ENCODE measurements at places on chromosomes 2 and 18. TPM values are rescaled to one million over a fixed set of nuclear protein-coding genes. Genes with fewer than 3 reads are reported as not detected.

The PROM2 gene
- total RNA-seq, result 5.5 TPM

DNA sequence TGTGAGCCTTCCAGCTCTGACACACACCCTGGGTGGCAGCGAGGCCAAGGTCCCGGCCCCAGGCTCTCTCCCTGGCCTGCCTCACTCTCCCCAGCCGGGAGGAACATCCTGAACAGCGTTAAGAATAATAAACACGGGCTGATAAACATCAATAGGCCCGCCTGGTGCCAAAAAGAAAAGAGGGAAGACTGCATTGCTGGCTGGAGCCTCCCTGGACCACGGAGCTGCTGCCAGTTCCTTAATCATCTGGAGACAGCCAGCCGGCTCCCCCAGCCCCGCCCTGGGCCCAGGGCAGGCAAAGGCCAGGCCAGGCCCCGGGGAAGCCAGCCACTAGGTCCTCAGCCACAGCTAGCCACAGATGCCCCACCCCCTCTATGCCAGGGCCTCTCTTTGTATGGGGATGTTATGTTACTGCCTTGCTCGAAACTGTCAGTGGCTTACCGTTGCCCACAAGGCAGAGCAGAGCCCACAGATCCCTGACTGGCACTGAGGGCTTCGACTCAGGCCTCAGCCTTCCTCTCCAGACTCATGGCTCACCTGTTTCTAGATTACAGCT, 293.7 kb downstream of the DYSF start:
- no peak overlapping the region for H3K27ac ChIP-seq
- no peaks in the 10 kb centered on the region for H3K36me3 ChIP-seq
- H3K27me3 ChIP-seq, result no peaks in the 10 kb centered on the region
- no peak overlapping the region for H3K4me3 ChIP-seq
- H3K4me1 ChIP-seq, result peaks cover 16% of the 10 kb centered on the region

GRCh38 chr2:22329211-22330154, 1055.5 kb upstream of the KLHL29 start:
- H3K27me3 ChIP-seq, result no peaks in the 10 kb centered on the region
- H3K4me3 ChIP-seq, result no peak overlapping the region
- peak; percentile 60 for DNase-seq
- H3K27ac ChIP-seq, result no peak overlapping the region
- no peaks in the 10 kb centered on the region for H3K36me3 ChIP-seq

DNA sequence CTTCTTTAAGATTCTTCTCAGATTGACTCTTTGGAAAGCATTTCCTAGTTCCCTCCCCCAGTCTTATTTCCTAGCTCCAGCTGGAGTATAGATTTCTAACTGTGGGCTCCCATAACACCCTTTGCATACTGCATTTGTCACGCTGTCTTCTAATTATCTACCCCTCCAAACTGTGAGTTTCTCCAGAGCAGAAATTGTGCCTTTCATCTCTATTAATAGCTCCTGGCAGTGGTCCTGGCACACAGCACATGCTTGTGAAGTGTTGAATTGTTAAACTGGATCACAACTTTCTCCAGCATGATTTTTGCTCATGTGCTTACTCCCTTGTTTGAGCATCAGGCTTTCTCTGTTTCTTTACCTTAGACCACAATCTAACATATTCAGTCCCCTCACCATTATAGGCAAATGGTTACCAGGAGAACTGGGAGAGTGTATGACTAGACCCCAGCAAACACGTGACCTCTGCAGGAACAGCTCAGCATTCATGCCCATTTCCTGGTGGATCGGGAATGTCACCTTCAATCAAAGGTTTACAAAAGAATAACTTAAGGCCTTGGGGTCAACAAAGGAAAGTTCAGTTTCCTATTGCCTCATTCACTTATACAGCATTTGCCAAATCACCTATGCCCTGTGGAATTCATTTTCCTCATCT, 175.7 kb upstream of the TANK start:
- no peak overlapping the region for H3K4me3 ChIP-seq

The ARHGAP28 gene
- total RNA-seq, result 9.4 TPM

DNA sequence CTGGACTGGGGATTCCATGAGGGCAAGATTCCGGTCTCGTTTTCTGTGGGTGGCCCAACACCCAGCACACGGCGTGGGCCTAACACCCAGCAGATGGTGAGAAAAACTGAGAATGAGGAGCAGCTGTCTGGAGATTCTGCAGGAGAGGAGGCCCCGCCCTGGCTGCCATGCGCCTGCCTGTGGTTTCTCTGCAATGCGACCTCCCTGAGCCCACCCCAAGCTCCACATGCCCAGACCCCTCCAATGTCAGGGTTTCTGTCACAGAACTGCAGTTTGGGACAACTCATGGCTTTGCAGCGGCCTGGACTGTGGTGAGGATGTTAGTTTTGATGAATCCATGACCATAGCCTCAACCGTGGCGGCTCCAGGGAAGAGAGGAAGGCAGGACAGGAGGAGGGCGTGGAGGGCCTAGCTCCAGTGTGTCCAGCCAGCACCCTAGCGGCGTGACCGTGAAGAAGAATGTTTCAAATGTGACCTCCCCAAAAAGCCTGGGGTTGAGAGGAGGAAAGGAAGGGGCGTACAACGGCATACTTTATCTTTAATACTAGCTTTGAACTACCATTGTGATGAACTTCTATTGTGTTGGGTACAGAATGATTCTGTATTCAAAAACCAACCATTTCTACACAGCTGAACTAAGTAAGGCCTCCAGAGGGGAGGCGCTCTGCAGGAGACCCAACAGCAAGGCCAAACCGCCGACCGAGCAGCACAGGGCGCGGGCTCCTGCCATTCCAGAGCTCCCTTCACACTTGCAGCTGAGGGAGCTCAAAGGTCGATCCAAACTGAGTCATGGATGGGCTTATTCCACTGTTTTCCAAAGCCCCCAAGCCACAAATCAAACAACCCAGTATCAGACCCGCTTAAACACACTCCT, 3.4 kb downstream of the PXDN start:
- no peaks in the 10 kb centered on the region for H3K36me3 ChIP-seq
- H3K27me3 ChIP-seq, result no peaks in the 10 kb centered on the region
- no peak overlapping the region for H3K4me3 ChIP-seq
- DNase-seq, result no peak

DNA sequence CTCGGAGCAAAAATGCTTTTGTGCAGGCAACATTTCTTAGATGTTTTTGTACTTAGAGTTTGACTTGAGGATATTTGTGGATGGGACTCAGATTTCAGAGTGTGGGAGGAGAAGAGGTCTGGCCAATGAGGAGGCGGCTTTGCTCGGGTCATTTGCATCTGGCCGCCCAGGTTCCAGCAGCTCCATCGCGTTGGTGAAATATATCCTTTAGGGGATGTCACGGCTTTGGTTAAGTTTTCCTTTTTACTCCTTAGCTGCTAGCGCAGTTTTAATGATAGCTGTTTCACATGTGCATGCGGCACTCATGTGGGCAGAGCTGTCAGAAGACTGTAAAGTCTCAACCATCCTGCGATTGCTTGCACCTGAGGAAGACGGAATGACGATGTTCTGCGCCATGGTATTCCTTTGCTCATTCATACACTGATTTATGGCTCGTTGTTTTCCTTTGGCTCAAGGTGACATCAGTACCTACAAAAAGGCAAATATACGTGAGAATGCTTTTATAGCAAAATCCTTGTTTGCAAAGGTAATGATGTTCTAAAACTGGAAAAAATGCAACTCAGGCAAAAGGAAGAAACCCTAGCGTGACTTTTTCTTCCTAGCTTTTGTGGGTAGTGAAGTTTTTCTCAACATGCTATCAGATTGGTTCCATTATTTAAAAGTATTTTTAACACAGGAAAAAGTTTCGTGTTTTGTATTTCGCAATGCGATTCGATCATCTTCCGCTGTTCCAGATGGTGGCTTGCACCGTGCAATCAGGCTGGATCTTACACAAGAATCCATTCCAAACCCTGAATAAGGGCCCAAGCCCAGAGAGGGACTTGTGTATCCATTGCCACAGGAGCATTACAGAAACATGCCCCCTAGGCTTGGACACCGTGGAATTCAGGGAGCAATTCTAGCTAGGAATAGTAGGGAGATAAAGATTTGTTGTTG, 70.5 kb upstream of the ZNF516 start:
- H3K36me3 ChIP-seq, result no peaks in the 10 kb centered on the region
- H3K4me1 ChIP-seq, result peaks cover 15% of the 10 kb centered on the region

GRCh38 chr18:23244401-23244800, 109.1 kb downstream of the CABLES1 start:
- H3K36me3 ChIP-seq, result peaks cover 7% of the 10 kb centered on the region
- no peak for DNase-seq
- H3K4me1 ChIP-seq, result no peaks in the 10 kb centered on the region
- H3K27me3 ChIP-seq, result no peaks in the 10 kb centered on the region
- H3K4me3 ChIP-seq, result no peak overlapping the region

- H3K4me1 ChIP-seq, result peaks cover 14% of the 10 kb centered on the region
- no peak overlapping the region for H3K4me3 ChIP-seq
- DNase-seq, result no peak
- no peak overlapping the region for H3K27ac ChIP-seq
- H3K27me3 ChIP-seq, result no peaks in the 10 kb centered on the region
Measured at GRCh38 chr2:197266477-197266876, 44.1 kb downstream of the ANKRD44 start.

DNA sequence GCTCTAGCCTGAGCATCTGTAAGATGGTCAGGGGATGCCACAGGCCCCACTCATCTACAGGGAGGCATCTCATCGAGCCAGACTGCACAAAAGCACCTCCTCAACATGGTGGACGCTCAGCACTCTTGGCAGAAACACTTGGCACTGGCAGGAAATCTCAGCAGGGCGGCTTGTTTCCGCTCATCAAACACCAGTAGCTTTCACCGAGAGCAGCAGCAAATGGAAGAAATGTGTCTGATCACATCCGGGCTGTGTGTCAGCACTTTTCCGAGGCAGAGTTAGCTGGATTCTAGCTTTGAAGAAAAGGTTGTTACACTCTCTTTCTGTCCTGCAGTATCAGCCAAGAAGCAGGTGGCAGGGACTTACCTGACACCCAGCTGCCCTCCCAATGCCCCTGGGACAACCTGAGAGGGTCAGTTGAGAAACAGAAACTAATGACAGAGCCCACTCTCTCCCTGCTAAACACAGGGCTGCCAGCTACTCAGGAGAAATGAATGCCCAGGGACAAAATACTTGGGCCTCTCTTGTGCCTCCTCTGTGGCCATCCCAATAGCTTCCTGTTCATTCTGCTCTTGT, 68.9 kb upstream of the FZD7 start:
- no peaks in the 10 kb centered on the region for H3K4me1 ChIP-seq
- no peaks in the 10 kb centered on the region for H3K36me3 ChIP-seq
- H3K27me3 ChIP-seq, result no peaks in the 10 kb centered on the region
- no peak overlapping the region for H3K27ac ChIP-seq
- H3K4me3 ChIP-seq, result no peak overlapping the region

The DTNA gene
- total RNA-seq, result 19.6 TPM

DNA sequence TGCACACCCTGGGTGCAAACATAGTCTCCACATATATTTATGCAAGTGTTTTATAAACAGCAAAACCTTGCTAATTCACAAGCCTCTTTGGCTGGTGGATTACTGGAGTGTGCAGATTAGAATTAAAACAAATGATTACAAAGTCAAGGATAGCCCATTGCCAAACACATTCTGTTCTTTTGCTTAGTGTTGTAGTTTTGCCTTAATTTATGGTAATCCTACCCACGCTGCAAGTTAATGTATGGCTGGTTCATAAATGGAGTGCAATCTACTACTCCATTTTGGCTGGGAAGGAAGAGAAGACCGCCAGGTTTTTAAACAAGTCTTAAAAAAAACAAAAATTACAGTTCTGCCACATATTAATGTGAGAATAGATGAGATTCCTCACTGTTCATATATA, 883.1 kb upstream of the KLHL29 start:
- DNase-seq, result no peak
- H3K27ac ChIP-seq, result no peak overlapping the region
- H3K4me1 ChIP-seq, result no peaks in the 10 kb centered on the region
- no peaks in the 10 kb centered on the region for H3K27me3 ChIP-seq
- no peaks in the 10 kb centered on the region for H3K36me3 ChIP-seq

DNA sequence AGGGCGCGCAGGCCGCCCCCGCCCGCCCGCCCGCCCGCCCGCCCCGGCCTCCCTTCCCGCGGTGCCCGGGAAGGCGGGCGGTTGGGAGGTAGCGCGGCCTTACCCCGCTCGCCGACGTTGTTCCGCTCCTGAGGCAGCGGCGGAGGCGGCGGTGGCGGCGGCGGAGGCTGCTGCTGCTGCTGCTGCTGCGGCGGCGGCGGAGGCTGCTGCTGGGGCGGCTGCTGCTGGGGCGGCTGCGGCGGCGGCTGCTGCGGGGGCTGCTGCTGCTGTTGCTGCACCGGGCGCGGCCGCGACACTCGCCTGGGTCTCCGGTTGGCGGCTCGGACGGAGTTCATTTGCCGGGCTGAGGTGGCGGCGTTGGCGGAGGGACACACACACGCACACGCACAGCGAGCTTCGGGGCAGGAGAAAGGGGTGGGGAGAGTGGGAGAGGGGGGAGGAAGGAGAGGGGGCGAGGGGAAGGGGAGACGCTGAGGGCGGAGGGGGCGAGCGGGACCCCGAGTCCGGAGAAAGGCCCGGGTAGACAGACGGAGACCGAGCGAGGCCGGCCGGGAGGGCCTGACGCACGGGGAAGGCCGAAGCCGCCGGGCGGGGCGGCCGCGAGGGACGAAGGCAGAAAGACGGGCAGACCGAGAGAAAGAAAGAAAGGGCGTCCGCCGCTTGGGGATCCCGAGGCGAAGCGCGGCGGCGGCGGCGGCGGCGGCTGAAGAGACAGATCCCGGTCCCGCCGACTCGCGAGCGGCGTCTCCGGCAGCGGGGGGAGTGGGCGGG, 727 bp downstream of the FBXO11 start:
- DNase-seq, result no peak
- peak overlapping the region; percentile 100 for H3K4me3 ChIP-seq
- peaks cover 6% of the 10 kb centered on the region for H3K4me1 ChIP-seq
- H3K27me3 ChIP-seq, result no peaks in the 10 kb centered on the region
- H3K36me3 ChIP-seq, result no peaks in the 10 kb centered on the region
- peak overlapping the region; percentile 97 for H3K27ac ChIP-seq

GRCh38 chr2:70690846-70691245, 77.2 kb downstream of the ADD2 start:
- H3K4me3 ChIP-seq, result no peak overlapping the region
- H3K27me3 ChIP-seq, result no peaks in the 10 kb centered on the region
- H3K4me1 ChIP-seq, result peaks cover 3% of the 10 kb centered on the region
- H3K27ac ChIP-seq, result no peak overlapping the region

GRCh38 chr2:55109219-55109891, 59.1 kb upstream of the RTN4 start:
- no peaks in the 10 kb centered on the region for H3K36me3 ChIP-seq
- DNase-seq, result no peak
- peaks cover 20% of the 10 kb centered on the region for H3K4me1 ChIP-seq
- no peak overlapping the region for H3K4me3 ChIP-seq
- H3K27me3 ChIP-seq, result no peaks in the 10 kb centered on the region

DNA sequence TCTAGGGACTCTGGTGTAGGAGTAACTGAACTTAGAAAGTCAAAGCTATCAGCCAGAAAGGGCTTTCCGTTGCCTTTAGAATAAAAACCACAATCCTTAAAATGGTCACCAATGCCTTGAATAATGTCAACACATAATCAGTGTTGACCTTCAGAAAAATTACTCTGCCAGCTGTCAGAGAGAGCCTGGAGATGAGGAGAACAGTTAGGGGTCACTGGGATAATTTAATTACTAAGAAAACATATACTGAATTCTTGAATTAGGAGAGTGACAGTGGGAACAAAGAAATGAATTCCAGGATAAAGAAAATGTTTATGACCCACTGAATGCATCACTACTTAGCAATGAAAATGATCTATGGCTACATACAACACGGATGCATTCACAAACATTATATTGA, 23.4 kb upstream of the UGP2 start:
- no peak for DNase-seq
- no peaks in the 10 kb centered on the region for H3K27me3 ChIP-seq
